AG08396 (cell line): ENCODE measurements at places on chromosomes 5 and 9.

DNA sequence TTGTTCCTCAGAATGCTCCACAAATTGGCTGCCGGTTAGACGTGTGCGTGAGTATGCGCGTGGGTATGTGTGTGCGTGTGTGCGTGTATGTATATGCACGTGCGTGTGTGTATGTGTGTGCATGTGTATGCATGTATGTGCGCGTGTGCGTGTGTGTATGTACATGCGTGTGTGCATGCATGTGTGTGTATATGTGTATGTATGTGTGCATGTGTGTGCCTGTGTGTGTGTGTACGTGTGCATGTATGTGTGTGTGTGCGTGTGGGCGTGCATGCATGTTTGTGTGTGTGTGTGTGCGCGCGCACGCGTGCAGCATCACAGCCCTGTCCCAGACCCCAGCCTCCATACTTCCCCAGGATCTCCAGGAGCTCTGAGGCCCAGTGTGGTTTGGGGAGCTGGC is 183.1 kb upstream of the IER5L start:
- no peak for DNase-seq

DNA sequence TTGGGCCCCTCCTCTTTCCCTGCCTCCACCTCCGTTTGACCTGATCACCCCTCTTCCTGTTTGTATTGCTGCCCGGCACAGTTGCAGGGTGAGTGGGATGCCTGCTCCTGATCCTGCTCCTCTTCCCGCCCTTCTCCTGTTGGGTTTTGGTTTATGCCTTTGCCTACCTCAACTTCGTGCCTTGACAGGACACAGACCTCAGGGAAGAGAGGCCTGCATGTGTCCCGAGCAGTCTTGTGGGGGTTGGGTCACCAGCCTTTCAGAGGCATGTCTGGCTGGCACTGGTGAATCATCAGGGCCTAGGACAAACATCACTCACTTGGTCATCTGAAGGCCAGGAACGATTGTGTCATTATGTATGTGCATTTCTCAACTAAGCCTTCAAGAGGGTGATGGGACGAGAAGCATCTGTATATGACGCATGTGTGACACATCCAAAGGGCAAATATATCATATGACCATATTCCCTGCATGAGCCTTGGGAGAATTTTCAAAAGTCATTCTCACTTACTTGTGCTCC is 56.9 kb downstream of the NPR3 start:
- DNase-seq, result peak; percentile 75

- DNase-seq, result peak; percentile 51
These were observed 34.1 kb upstream of the C5orf47 start for GRCh38 chr5:173954671-173955521.

DNA sequence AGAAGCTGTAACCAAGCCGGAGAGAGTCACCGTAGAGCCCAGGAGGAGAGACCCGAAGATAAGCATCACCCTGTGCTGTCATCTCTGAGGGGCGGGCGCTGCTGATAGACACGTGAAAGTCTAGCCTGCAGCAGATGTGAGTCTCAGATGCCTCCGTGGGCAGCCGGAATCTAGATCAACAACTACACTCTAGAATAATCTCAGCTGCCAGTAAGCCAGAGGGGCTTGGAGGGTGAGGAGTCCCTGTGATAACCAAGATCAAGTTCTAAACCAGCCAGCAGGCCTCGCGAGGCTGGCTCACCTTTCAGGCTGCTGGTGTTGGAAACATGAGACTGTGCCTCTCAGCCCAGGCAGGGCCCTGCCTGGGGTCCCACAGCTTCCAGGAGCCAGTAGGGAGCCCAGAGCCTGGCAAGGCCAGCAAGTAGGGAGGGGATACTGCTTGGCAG is 54.1 kb downstream of the DAPK1 start:
- no peak for DNase-seq

- DNase-seq, result no peak
These were observed 35.9 kb upstream of the GAS1 start for GRCh38 chr9:86983249-86983619.

DNA sequence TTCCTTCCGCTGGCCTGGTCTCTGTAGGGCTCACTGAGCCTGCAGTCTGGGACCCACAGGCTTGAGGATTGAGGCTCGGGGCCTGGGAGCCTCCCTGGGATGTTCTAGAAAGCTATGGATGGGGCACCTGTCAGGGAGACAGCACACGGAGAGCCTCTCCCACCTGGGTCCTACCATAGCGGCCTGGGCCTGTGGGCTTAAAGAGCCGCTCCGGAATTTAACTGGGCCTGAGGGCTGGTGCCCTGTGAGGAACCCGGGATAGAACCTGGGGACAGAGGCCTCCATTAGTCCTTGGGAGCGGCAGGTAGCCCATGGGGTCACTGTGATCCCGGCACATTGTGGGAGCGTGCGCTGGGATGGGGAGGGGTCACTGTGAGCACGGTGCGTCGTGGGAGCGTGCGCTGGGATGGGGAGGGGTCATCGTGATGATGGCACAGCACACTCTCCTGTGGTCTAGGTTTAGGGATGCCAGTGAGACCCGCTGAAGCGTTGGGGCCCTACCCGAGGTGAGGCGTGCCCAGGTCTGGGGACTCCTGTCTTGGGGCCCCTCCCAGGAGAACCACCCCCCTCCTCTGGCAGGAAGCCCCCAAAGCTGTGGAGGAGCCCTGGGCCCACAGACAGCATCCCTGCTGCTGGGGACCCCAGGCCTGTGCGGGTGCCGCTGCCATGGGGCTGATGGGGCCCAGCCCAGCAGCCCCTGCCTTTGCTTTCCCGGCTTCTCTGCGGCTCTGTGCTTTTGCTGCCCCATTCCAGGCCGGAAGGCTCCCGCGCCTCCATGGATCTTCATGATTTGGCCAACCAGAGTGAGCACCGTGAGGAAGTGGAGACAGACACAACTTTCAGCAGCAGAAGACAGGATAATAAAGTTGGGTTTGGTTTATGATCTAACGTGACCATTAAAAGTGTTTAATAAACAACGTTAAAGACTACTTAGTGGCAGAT is 3.4 kb upstream of the CEP72 start:
- no peak for DNase-seq

- no peak for DNase-seq
These were observed 175.7 kb downstream of the FBN2 start for GRCh38 chr5:128362370-128362769.

DNA sequence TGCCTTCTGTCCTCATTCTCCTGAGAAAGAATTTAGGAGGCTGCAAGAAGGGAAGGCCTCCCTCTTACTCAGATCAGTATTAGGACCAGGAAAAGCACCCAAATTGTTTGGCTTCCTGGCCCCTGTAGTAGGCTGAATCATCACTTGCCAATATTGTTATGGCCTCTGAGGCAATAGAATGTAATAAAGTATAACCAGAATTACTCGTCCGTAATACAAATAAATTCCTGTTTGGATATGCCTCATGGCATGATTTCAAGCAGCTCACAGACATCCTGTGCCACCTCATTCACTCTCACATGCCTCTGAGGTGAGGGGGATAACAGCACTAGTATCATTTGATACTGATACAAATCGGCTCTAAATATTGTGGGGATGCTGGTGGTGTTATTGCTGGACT is 427.3 kb downstream of the ISL1 start:
- DNase-seq, result no peak

GRCh38 chr5:51188001-51188591 is 195.2 kb upstream of the ISL1 start:
- no peak for DNase-seq

DNA sequence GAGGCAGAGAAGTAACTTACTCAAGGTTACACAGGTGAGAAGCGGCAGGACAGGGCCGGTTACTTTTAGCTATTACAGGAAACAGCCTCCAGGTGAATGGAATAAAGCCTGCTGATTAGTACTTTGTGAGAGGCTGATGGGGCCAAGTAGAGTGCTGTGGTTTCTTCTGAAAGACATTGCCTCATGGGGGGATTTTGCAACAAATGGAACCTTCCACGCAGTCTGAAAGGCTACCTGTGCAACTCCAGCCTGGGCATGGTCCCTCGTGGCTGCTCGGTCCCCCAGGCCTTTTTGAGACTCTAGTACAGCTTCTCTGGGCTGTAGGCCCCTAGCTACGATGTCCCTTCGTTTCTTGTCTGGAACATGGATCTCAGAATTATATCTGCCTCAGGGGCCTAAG is 2.0 kb downstream of the TMEM268 start:
- DNase-seq, result no peak

GRCh38 chr5:32331217-32331934 is 18.6 kb upstream of the MTMR12 start:
- no peak for DNase-seq

GRCh38 chr5:58972301-58972700 is 389.4 kb downstream of the RAB3C start:
- no peak for DNase-seq

- DNase-seq, result peak; percentile 13
These were observed 663.9 kb upstream of the RGMB start for GRCh38 chr5:98109561-98110006.

GRCh38 chr5:59810041-59810440 is 83.5 kb downstream of the PDE4D start:
- DNase-seq, result peak; percentile 69

- no peak for DNase-seq
These were observed 49.4 kb downstream of the ATP10B start for GRCh38 chr5:160802592-160802991.

DNA sequence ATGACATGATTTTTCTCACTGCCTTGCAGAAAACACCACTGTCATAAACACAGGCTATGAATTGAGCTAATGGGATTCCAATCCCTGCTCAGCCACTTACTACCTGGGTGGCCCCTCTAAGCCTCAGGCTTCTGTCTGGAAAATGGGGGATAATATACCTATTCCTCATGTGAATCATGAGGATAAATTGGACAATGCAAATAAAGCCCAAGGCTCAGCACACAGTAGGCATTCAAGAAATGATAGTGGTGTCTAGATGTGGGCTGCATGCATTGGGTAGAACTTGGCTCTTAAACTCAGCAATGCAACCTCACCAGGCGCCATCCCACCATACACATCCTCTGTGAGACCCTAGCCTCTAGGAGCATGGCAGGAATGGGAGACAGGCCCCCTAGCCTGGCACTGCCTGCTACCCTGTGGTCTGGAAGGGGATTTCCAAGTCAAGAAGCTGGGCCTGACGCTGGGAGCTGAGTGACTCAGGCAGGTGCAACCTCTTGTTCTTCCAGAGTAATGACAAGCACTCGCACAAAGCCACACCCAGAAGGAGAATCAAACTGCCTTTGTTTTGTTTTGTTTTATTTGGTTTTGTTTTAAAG is 2.3 kb upstream of the TNIP1 start:
- DNase-seq, result no peak

DNA sequence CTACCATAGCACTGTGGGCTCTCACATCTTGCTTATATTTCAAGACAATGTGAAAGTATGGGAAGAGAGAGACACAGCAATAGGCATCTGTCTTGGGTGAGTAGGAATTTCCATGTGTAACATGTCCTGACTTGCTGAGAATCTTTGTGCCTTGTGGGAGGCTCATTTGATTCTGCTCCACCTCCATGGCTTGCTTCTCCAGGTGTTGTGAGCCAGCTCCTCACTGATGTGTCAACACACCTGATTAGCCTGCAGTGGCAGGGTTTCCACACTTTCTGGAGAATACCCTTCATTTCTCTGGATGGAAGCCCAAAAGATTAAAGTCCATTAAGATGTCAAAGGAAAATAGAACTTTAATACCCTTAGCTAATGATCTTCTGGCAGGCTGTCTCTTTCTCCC is 613.6 kb downstream of the ZNF608 start:
- no peak for DNase-seq

DNA sequence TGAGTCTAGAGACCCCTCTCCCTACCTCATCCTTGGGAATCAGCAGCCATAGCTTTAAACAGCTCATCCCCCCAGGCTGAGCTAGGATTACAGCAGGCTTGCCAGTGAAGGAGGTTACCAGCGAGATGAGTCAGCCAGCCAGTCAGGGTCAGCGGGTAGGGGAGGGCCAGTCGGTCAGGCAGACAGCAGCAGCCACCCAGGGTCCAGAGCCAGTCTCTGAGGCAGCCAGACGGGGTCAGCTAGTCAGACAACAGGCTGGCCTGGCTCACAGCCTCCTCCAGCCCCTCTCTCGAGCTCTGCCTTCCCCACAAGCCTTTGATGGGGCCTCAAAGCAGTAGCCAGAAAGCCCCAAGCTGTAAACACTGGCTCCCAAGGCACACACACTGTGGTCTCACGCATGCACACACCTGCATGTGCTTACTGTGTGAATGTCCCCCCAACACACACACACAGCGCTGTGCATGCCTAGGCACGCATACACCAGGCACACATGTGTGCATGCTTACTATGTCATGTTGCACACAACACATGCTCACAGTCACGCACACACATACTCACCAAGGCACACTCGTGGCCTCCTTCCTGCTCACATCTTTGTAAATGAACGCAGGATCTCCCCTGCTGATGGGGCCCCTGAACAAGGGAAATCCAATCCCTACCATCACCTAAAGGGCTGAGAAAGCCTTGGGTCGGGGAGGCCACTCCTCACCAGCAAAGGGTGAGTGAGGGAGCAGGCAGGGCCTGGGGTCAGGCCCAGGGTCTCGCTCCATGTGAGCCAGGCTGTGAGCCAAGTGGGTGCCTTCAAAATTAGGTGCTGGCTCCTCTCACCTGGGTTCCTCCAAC is 28.2 kb upstream of the CPLX2 start:
- DNase-seq, result peak; percentile 92

DNA sequence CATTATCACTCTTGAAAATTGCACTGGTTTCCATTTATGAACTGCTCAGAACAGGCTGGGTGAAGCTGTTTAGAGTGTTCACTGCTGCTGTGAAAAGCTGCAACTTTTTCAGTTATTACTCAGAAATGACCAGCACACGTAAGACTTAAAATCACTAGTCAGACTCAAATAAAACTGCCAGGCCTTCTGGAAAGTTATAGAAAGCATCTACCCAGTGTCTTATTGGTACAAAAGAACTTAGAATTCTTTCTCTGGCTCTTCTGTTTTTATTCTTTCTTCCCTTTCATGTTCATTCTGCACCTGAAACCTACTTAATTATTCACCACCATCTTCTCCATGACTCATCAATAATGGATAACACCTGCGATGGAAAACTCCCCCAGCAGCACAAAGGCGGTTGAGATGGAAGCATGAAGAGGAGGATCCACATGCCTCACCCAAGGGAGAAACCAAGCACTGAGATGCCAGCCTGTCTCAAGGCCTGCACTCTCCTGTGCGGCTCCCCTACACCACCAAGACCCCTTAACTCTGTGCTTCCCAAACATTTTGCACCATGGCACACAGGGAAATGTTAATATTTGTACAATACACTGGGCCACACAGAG is 171.9 kb downstream of the ENTREP1 start:
- DNase-seq, result no peak

DNA sequence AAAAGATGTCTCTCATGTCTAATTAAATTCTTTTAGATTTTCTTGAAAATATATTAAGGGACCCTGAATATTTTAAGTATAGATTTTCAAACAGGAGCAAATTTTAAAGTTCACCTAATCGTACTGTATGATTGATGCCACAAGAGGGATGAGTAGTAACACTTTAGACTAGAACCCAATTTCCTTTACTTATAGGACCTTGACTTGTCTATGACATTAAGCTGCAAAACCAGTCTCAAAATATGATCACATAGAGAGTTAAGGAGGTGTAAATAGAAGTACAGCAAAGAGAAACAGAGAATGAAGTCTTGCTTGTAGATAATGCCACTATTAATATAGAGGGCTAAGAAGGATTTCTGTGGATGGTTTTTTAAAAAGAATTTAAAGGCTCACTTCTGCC is 312.9 kb upstream of the PRR16 start:
- no peak for DNase-seq

- DNase-seq, result no peak
These were observed 274.2 kb upstream of the DAB2 start for GRCh38 chr5:39698838-39699560.
